ENCODE measurements at places on chromosomes 7 and 10.

- DNase-seq = no peak
These were observed 11.9 kb downstream of the ZCCHC24 start for GRCh38 chr10:79433324-79434222.

DNA sequence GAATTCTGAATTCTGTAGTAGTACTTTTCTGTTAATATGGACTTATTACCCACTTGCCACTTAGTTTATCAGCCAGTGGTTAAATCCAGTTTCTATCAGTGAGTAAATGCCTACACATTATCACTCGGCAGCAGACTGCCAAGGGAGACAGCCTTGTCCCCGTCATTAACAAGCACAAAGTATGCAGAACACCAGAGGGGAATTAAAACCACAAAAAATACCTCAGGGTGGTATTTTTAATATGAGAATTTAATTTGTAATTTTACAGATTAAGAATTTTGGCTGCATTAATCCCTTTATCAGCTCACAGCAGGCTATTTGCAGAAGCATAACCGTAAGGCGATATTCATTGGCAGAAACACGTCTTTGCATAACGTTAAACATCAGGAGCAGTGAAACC is 150.0 kb upstream of the FZD1 start:
- DNase-seq = no peak

DNA sequence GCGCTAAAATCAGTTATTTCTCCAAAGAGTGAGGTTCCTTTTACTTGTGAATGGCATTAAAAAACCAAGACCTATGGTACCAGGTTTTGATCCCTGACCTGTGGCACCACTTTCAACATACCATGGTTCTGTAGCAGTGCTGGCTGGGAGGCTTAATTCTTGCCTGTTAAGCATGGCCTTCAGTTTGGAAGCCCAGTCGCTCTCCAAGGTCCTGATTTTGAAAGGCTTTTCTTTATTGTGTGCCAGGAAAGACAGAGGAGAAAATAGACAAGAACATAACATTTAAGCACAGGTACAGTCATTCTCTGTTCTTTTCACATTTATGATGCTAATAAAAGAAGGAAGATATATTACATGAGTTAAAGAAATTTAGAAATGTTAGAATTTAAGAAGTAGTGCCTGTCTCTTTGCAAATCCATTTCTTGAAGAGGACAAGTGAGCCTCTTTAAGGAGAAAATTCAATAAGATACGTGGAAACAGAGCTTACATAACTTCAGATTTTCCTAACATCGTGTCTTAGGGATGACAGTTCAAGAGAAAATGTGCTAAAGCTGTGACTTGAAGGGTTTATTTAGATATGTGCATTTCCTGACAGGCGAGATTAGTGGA is 357.6 kb downstream of the DPP6 start:
- no peak for DNase-seq

- DNase-seq = no peak
These were observed 45.7 kb upstream of the NXPH1 start for GRCh38 chr7:8387551-8388256.

- DNase-seq = no peak
These were observed 70.3 kb upstream of the LOXL4 start for GRCh38 chr10:98338318-98338717.

DNA sequence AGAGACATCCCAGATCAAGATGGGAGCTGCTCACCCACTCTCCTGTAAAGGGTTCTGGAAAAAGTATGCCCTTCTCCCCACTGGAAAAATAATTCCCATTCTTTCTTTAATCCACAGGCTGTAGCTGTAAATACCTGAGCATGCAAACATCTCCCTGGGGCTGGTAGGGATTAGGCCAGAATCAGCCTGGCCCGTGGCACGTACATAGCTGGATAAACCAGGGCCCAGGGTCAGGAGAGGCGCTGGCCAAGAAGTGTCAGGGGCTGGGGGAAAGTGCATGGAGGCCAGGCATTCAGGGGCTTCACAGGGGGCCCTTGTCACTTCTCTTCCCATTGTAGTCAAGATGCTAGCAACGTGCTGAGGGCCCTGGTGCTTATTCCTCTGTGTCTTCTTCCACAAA is 30.7 kb upstream of the AQP1 start:
- no peak for DNase-seq
